ENCODE measurements at places on chromosomes 2 and 18.
A peak's percentile ranks its signal among the peaks of the same experiment; 100 is the strongest.

GRCh38 chr2:154945984-154946383 is 247.5 kb downstream of the KCNJ3 start:
- H3K27me3 ChIP-seq = no peaks in the 10 kb centered on the region
- H3K4me1 ChIP-seq = no peaks in the 10 kb centered on the region
- no peak for DNase-seq
- no peak overlapping the region for H3K4me3 ChIP-seq
- H3K27ac ChIP-seq = no peak overlapping the region

DNA sequence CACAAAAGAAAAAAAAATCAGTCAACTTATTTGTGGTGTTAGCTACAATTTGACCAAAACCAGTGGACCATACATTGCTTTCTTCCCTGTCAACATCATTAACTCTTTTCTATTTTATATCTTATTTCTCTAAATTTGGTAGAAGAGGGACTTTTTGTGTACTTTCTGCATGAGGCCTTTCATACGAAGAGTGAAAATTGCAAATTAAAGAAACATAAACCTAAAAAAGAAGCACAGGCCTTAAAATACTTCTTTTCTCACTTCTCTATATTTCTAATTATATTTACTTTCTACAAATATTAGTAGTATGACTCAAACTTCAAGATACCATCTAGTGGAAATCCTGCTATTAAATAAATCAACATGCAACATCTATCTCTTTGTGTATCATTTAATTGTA is 1073.4 kb upstream of the ZEB2 start:
- no peaks in the 10 kb centered on the region for H3K27me3 ChIP-seq
- H3K36me3 ChIP-seq = no peaks in the 10 kb centered on the region
- no peak overlapping the region for H3K27ac ChIP-seq
- H3K4me3 ChIP-seq = no peak overlapping the region
- H3K4me1 ChIP-seq = no peaks in the 10 kb centered on the region
- no peak for DNase-seq

DNA sequence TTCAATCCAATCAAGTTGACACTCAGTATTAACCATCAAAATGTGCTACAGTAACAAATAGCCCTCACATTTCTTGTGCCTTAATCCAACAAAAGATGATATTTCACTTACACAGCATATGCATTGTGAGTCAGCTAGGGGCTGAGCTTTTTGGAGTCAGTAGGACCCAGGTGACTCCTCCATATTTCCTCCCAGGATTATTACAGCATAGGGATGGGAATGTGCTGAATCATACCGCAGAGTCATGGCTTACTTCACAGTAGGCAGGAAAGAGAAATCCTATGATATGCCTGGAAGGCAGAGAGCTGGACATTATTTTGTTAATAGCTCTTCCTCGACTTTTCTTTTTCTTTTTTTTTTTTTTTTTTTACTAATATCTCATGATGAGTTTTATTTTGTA is 153.3 kb downstream of the TMEM182 start:
- H3K4me3 ChIP-seq = no peak overlapping the region
- H3K27ac ChIP-seq = no peak overlapping the region
- no peaks in the 10 kb centered on the region for H3K36me3 ChIP-seq
- H3K27me3 ChIP-seq = no peaks in the 10 kb centered on the region
- DNase-seq = no peak

GRCh38 chr18:11177382-11177781 is 28.0 kb upstream of the PIEZO2 start:
- H3K4me3 ChIP-seq = no peak overlapping the region
- no peak for DNase-seq
- H3K4me1 ChIP-seq = no peaks in the 10 kb centered on the region
- peak overlapping the region; percentile 13 for H3K27ac ChIP-seq
- H3K27me3 ChIP-seq = no peaks in the 10 kb centered on the region

- H3K36me3 ChIP-seq = no peaks in the 10 kb centered on the region
- no peak overlapping the region for H3K4me3 ChIP-seq
- DNase-seq = no peak
- H3K27ac ChIP-seq = peak overlapping the region; percentile 12
- H3K27me3 ChIP-seq = no peaks in the 10 kb centered on the region
Measured at GRCh38 chr2:240449764-240450531, 14.5 kb downstream of the GPC1 start.

DNA sequence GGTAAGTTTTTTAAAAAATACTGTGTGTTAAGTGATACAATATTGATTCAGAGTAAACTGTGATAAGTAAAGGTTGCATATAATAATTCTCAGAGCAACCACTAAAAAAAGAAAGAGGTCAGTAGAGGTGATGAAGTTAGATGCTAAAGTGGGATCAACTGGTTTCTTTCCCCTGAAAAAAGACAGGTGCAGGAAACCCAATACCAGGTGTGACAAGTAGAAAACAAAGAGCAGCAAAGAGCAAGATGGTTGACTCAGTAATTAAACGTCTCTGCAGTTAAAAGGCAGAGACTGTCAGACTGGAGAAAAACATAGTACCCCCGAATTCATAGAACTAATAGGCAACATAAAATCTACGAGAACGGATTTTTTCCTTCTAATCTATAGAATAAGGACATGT is 128.3 kb downstream of the ATP9B start:
- no peak for DNase-seq
- no peaks in the 10 kb centered on the region for H3K27me3 ChIP-seq
- H3K4me1 ChIP-seq = no peaks in the 10 kb centered on the region
- H3K27ac ChIP-seq = no peak overlapping the region
- no peaks in the 10 kb centered on the region for H3K36me3 ChIP-seq
- no peak overlapping the region for H3K4me3 ChIP-seq

GRCh38 chr18:10923141-10923540 is 226.2 kb downstream of the PIEZO2 start:
- H3K4me1 ChIP-seq = no peaks in the 10 kb centered on the region
- no peaks in the 10 kb centered on the region for H3K27me3 ChIP-seq
- H3K4me3 ChIP-seq = no peak overlapping the region
- H3K27ac ChIP-seq = no peak overlapping the region

DNA sequence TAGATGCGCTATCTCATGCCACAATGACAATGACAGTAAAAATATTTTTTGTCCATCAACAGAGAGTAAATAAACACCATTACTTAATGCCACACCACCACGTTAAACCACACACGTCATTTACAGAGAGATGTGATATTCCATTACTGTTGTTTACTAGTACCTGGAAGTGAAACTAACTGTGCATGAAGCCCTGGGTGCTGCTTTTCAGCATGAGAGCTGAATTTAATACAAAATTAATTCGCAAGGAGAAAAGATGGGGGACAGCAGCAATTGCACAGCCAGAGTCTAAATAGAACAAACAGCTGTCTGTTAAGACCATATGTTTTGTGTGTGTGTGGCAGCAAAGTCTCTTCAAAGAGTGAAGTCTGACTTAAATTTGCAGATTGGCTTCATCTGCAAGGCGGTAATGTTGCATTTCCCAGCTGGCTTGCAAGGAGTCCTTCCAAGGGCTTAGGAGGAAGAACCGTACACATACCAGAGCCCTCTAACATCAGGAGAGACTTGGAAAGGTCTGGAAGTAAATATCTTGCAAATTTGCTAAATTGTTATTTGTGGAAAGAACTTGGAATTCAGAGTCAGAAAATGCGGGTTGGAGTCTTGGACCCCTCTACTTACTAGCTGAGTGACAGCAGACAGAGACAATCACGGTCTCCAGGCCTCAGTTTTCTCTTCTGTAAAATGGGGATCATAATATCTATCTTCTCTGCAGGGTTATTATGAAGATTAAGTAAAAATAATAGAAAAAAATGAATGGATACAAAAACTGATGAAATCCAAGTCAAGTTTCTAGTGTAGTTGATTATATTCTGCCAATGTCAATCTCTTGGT is 127.6 kb downstream of the ALPK2 start:
- H3K4me3 ChIP-seq = no peak overlapping the region
- H3K27ac ChIP-seq = no peak overlapping the region
- no peaks in the 10 kb centered on the region for H3K36me3 ChIP-seq
- no peaks in the 10 kb centered on the region for H3K4me1 ChIP-seq
- H3K27me3 ChIP-seq = no peaks in the 10 kb centered on the region
- no peak for DNase-seq

DNA sequence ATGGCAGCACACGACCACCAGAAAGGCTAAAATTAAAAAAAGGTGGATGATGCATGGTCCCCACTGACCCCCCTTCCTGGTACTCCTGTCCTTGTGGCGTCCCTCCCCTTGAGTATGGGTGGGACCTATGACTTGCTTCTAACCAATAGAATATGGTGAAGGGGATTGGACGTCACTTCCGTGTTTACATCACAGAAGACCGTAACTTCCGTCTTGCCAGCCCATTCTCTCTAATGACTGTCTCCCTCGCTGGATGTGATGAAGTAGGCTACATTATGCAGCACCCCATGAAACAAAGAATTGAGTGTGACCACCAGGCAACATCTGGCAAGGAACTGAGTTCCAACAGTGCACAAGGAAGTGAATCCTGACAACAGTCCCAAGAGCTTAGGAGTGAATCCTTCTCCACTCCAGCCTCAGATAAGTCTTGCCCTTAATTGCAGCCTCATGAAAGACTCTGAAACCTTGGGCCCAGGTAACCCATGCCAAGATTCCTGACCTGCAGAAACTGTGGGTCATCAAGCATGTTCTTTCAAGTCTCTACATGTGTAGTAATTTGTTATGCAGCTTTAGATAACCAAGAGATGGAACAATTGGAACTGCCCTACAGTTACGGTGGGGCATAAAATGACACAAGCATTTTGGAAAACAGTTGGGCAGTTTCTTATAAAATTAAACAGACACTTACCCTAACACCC is 80.1 kb upstream of the NPAS2 start:
- no peak for DNase-seq
- no peaks in the 10 kb centered on the region for H3K4me1 ChIP-seq
- H3K27ac ChIP-seq = no peak overlapping the region
- no peak overlapping the region for H3K4me3 ChIP-seq
- H3K27me3 ChIP-seq = no peaks in the 10 kb centered on the region
- H3K36me3 ChIP-seq = no peaks in the 10 kb centered on the region

GRCh38 chr2:24362253-24362652 is 1.9 kb upstream of the ITSN2 start:
- H3K36me3 ChIP-seq = no peaks in the 10 kb centered on the region
- no peak for DNase-seq
- no peak overlapping the region for H3K4me3 ChIP-seq
- no peaks in the 10 kb centered on the region for H3K4me1 ChIP-seq
- H3K27ac ChIP-seq = no peak overlapping the region

DNA sequence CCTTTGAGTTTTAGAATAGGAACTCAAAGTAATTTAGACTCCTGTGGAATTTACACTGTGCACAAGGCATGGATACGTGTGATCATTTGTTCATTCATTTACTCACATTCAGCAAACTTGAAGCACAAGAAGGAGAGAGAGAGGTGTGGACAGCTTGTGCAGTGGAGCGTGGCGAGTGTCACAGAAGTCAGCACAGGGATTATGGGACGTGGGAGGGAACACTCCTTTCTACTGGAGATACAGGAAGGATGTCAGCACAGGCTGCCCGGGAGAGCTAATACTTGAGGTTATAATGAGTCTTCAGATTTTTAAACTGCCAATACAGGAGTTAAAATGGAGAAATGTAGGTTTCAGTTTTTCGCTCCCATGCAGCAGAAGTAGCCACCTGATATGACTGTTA is 7.0 kb downstream of the FAM228A start:
- no peaks in the 10 kb centered on the region for H3K4me1 ChIP-seq
- DNase-seq = no peak
- H3K4me3 ChIP-seq = no peak overlapping the region
- no peaks in the 10 kb centered on the region for H3K27me3 ChIP-seq
- no peak overlapping the region for H3K27ac ChIP-seq
- H3K36me3 ChIP-seq = no peaks in the 10 kb centered on the region

GRCh38 chr2:42794271-42795046 is 2.1 kb upstream of the HAAO start:
- no peak for DNase-seq
- no peak overlapping the region for H3K27ac ChIP-seq
- no peaks in the 10 kb centered on the region for H3K36me3 ChIP-seq
- no peak overlapping the region for H3K4me3 ChIP-seq
- no peaks in the 10 kb centered on the region for H3K27me3 ChIP-seq

GRCh38 chr2:9648821-9649220 is 18.0 kb upstream of the YWHAQ start:
- H3K4me1 ChIP-seq = no peaks in the 10 kb centered on the region
- no peak overlapping the region for H3K27ac ChIP-seq
- DNase-seq = no peak

GRCh38 chr2:16326711-16327300 is 338.8 kb downstream of the CYRIA start:
- no peaks in the 10 kb centered on the region for H3K4me1 ChIP-seq
- H3K27me3 ChIP-seq = no peaks in the 10 kb centered on the region

DNA sequence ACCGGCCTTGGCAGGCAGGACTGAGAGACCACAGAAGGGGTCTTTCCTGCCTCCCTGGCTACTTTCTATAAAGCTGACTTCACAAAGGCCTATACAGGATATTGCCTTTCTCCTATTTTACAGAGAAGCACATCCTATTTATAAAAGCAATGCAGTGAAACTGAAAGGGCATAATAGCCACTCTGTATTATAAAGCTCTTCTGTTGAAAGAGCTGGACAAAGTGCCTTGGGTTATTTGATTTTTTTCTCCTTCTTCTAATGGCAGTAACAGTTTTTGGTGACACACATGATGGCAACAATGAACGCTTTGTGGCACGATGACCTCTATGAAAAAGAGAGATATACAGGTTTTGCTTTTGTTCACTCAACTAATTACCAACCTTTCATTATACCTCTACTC is 281.1 kb downstream of the ZNF516 start:
- no peaks in the 10 kb centered on the region for H3K27me3 ChIP-seq
- H3K27ac ChIP-seq = no peak overlapping the region
- no peak overlapping the region for H3K4me3 ChIP-seq
- no peak for DNase-seq

GRCh38 chr18:2180586-2180985 is 390.7 kb downstream of the METTL4 start:
- H3K4me1 ChIP-seq = no peaks in the 10 kb centered on the region
- H3K36me3 ChIP-seq = no peaks in the 10 kb centered on the region
- no peaks in the 10 kb centered on the region for H3K27me3 ChIP-seq
- no peak overlapping the region for H3K4me3 ChIP-seq
- no peak overlapping the region for H3K27ac ChIP-seq

GRCh38 chr18:74310411-74310810 is 5.2 kb upstream of the C18orf63 start:
- DNase-seq = no peak
- no peaks in the 10 kb centered on the region for H3K36me3 ChIP-seq
- H3K27me3 ChIP-seq = no peaks in the 10 kb centered on the region
- no peak overlapping the region for H3K27ac ChIP-seq
- H3K4me3 ChIP-seq = no peak overlapping the region
- H3K4me1 ChIP-seq = no peaks in the 10 kb centered on the region

GRCh38 chr2:167964650-167965413 is 282.6 kb downstream of the STK39 start:
- H3K27ac ChIP-seq = no peak overlapping the region
- no peak overlapping the region for H3K4me3 ChIP-seq
- H3K27me3 ChIP-seq = no peaks in the 10 kb centered on the region
- H3K4me1 ChIP-seq = no peaks in the 10 kb centered on the region
- no peak for DNase-seq
- no peaks in the 10 kb centered on the region for H3K36me3 ChIP-seq

All from breast epithelium (tissue), 4 donors.